GM23338 (cell line): ENCODE measurements at places on chromosomes 5 and 9.

- DNase-seq = no peak
Observed at GRCh38 chr5:16540421-16540820, 74.8 kb upstream of the ZNF622 start.

GRCh38 chr5:157925786-157926671, 67.1 kb upstream of the CLINT1 start:
- DNase-seq = no peak

GRCh38 chr5:33105521-33105941, 335.2 kb upstream of the TARS1 start:
- no peak for DNase-seq

DNA sequence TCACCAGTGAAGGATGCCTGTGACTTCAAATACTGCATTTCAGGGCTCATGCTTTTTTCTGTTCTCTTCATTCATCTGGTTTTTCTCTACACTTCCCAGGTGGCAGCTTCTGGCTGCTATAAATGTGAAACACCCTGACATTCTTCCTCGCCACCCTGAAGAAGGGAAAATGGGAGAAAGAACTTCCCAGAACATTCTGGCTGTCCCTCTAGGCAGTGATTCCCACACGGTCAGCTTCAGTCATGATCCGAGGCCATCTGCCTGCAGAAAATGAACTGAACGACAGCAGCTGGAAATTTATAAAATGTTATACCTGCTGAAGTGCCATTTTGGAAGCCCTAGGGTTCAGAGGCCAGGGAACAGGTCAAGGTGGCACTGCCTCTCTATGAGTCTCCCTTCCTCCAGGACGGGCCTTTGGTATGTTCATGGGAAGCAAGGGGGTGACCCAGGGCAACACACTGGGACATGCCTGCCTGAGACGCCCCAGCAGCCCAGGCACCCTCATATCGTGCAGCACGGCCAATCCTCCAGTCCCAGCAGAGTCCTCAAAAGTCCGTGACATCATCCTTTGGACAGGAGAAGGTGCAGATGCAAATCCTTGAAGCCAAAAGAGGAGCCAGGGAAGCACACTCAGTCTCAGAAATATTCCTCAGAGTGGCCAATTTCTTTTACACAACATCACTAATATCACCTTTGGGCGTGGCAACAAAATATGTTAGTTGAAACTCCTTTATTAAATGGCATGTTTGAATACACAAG, 107.1 kb downstream of the SEMA5A start:
- DNase-seq = no peak

- no peak for DNase-seq
Observed at GRCh38 chr5:55416306-55416705, 108.5 kb downstream of the MTREX start.

DNA sequence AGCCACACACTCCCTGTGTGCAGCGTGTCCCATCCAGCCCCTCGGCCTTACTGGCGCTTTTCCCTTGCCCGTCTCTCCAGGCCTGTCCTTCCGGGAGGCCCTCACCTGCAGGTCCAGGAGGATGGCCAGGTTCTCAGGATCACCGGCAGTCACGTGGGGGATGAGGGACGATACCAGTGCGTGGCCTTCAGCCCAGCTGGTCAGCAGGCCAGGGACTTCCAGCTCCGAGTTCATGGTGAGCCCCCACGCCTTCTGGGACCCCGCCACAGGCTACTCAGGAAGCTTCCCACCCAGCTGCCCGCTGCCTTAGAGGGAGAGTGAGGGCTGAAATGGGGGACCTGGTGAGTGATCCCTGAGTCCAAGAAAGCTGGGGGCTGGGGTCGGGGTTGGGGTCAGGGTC, 85.8 kb downstream of the HMCN2 start:
- no peak for DNase-seq

- DNase-seq = peak; percentile 63
Observed at GRCh38 chr9:33785914-33786313, 9.4 kb upstream of the PRSS3 start.

- DNase-seq = peak; percentile 54
Observed at GRCh38 chr9:14346811-14347405, 33.0 kb upstream of the NFIB start.

DNA sequence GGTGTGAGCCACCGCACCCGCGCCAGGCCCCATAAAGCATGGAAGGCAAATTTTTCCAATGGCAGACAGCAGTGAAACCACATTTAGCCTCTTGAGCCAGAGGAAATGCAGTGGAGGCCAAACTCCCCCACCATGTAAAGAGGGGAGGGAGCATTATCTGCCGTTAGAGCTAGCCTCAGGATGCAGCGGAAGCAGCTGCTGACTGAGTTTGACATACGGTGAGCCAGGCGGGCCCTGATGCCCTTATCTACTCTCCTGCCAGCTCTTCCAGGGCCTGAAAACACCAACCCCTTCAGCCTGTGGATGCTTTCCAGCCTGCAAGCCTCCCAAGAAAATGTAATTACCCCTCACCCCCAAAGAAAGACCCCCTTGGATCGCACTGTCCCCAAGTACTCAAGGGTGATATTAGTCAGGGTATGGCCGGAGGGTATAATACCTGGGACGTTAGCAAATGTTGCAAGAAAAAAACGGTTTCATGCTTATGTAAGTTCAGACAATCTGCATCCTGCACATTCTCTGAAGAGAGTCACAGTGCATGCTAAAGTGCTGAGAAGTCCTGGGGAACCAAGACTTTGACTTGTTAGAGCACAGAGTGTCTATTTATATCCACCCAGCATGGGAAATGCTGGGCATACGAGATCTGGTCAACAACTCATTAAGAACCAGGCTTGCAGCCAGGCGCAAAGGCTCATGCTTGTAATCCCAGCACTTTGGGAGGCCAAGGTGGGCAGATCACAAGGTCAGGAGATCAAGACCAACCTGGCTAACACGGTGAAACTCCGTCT, 11.3 kb upstream of the GGTA1 start:
- no peak for DNase-seq

- no peak for DNase-seq
Observed at GRCh38 chr5:14608169-14608568, 26.6 kb downstream of the OTULINL start.

DNA sequence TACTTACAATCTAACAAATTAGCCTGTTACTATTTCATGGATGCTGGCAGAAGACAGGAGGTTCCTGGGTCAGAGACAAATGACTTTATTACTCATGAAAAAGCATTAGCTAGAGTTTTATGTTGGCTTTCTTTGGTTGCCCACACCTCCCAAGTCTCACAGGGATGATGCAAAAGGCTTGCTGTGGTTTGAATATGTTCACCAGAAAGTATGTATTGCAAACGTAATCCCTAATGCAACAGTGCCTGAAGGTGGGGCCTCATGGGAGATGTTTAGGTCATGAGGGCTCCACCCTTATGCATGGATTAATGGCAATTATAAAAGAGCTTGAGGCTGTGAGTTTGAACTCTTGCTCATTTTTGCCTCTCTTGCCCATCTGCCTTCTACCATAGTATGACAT, 28.5 kb downstream of the DPYSL3 start:
- no peak for DNase-seq

- no peak for DNase-seq
Observed at GRCh38 chr9:91371894-91372293, 10.2 kb upstream of the AUH start.

- DNase-seq = no peak
Observed at GRCh38 chr9:111004936-111005335, 33.3 kb downstream of the LPAR1 start.

DNA sequence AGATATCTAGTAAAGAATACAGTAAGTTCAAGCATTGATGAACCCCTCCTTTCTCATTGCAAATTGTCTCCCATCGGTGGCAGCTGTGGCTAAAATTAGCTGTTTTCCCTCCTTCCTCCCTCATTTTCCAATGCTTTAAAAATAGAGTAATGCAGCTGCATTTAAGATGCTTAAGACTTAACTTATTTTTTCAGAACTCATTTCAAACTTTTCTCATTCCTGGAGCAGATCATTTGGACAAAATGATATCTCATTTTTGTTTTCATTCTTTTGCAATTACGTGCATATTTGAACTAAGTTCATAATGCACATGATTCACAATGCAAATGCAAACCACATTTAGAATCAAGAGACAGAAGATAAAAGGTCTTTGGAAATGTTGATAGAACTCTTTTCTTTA, 14.6 kb downstream of the HSPB3 start:
- DNase-seq = no peak

GRCh38 chr5:17216176-17216973, 1.1 kb upstream of the BASP1 start:
- peak; percentile 94 for DNase-seq

GRCh38 chr5:159208514-159209437, 577 bp downstream of the RNF145 start:
- peak; percentile 78 for DNase-seq

DNA sequence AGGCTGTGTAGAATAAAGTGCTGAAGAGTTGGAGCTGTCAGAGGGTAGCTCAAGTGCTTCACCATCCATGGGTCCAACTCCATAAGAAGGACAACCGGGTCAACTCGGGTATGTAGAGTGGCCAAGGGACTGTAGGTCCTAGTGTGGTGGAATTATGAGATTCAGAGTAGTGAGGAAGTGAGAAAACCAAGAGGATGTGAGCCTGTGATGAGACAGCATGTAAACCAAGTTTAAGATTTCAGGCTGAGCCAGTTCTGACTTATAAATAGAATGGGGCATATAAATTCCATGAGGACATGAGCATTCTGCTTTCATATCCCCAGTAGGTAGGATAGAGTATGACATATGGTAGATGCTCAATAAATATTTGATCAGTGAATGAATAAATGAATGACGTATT, 96.3 kb downstream of the CFAP95 start:
- DNase-seq = no peak

GRCh38 chr5:14551211-14551610, 30.4 kb upstream of the OTULINL start:
- DNase-seq = no peak

GRCh38 chr5:133610489-133611356, 1.6 kb downstream of the FSTL4 start:
- peak; percentile 91 for DNase-seq

DNA sequence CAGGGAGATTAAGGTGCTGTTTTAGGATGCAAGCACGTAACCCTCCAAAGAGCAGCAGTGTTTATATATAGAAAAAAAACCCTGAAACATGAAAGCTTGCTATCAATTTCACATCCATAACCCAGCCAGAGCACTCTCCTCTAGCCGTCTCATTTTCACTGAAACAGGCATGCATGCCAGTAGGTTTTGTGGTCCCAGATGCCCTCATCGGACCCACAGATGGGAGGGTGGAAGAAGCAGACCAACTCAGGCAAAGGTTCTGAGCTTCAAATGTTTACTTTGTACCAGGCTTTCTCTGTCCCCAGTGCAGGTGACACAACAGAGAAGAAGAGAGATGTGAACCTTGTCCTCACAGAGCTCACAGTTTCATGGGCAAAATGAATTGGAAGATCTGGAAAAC, 127.4 kb upstream of the ATP10B start:
- no peak for DNase-seq

- no peak for DNase-seq
Observed at GRCh38 chr9:73270967-73271721, 119.5 kb downstream of the ANXA1 start.

GRCh38 chr9:110895147-110895905, 142.9 kb downstream of the LPAR1 start:
- no peak for DNase-seq

DNA sequence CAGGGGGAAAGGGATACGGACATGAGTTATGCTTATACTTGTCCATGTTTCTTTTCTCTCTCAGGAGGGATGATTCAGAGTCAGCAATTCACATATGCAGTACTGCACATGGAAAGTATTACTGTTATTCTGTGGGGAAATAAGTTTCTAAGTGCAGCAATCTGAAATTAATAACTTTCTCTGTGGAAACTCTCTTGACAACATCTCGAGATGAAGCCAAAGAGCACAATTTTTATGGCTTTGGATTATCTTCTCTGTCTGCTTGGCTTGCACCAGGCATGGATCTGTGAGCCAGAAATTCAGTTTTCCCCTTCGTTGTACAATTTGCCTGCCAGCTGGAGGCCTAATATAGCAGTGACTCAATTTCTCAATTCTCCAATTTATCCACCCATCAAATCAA, 2.5 kb upstream of the NDFIP1 start:
- no peak for DNase-seq

DNA sequence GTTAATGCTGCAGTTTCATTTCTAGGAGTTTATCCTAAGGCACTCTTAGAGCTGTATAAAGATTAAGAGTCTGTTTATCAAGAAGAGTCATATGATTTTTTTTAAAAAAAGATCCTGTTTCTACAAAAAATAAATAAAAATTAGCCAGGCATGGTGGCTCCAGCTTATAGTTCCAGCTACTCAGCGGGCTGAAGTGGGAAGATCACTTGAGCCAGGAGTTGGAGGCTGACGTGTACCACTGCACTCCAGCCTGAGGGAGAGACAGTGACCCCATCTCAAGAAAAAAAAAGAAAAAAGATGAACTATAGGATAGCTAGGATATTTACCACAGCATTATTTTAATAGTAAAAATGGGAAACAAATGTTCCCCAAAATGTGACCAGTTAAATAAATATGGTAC, 3.3 kb upstream of the UBE2D2 start:
- no peak for DNase-seq

DNA sequence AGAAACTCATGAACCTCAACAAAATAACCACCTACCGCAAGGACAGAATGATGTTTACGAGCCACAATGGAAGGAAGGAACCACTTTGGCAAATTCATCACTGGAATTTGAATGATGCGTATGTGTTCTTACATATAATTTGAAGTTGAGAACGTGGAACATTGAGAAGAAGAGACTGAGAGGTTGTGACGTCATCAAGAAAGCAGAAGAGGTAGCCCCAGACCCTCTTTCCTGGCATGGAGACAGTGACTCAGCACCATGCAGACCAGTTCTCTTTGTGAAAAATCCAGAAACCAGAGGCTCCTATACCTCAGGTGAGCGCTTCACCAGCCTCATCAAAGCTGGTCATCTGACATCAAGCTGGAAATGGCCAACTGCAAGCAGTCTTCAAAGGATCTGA, 124.5 kb downstream of the PDZD2 start:
- no peak for DNase-seq

- no peak for DNase-seq
Observed at GRCh38 chr5:38843665-38844064, 2.1 kb upstream of the OSMR start.

DNA sequence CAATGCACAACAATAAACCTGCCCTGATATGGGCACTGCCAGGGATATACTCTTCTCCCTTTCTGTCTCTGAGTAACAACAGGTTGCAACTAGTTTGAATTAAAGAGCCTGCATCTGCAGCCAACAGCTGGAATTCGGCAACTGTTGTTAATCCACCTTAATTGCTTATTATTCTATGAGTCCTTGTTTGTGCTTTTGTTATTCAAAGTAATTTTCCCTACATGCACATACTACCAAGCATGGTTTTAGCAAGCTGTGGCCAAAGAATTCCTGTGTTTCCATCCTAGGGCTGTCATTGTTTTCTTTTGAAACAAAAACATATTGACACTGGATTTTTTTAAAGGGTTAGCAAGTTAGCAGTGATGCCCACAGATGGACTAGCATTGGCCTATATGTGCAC, 171.5 kb downstream of the EFNA5 start:
- peak; percentile 39 for DNase-seq

- no peak for DNase-seq
Observed at GRCh38 chr5:52776116-52776515, 11.6 kb upstream of the ITGA1 start.

DNA sequence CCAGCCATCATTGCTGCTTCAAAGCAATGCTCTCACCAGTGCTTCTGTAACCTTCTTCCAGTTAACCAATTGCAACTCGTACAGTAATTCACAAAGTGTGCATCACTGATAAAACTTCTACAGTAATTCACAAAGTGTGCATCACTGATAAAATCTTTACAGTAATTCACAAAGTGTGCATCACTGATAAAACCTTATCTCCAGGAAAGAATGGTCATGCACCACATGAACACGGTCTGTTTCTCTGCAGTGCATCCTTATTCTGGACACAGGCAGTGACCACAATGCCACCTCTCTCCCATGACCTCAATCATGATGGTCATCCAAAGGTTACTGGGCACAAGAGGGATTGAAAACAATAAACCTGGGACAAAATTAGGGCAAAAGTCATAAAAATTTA, 153.6 kb downstream of the TSSK1B start:
- DNase-seq = no peak
